ENCODE measurements at places on chromosomes 1 and 21.

- DNase-seq = no peak
Measured at GRCh38 chr1:233299450-233299849, 3.9 kb upstream of the PCNX2 start.

DNA sequence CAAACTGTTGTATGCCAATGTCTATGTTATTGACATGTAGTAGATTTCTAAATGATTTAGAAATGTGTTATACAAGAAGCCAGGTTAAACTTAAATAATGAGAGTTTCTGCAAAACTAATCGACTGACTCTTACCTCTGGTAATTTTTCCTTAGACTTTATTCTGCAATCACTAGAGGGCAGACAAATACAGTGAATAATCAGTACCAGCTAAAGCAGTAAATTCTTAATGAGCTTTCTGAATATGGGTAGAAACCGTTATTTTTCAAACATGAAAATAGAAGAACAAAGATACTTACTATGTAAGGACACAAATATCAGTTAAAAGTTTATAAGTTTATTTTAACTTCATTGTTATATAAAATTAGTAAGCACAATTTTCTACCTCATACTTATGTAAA, 97.9 kb upstream of the RGS1 start:
- DNase-seq = no peak

DNA sequence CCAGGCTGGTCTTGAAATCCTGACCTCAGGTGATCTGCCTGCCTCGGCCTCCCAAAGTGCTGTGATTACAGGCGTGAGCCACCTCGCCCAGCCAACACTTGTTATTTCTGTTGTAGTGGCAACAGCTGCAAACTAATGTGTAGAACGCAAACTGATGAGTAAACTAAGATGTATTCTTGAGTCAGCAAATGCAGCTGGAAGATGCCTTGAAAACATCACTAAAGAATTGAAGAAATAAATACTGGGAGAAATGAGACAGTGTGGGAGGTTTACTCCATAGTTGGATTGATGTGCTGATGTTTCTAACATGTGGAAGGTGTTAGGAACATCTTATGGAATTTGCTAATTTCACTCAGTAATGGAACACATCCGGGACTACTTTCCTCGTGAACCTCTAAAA, 61.3 kb upstream of the KCNE2 start:
- no peak for DNase-seq

GRCh38 chr1:88659552-88659951, 24.5 kb upstream of the PKN2 start:
- no peak for DNase-seq

- DNase-seq = no peak
Measured at GRCh38 chr21:42307106-42307505, 8.1 kb downstream of the TFF3 start.

GRCh38 chr1:39110325-39110851, 84.2 kb downstream of the NDUFS5 start:
- DNase-seq = no peak

DNA sequence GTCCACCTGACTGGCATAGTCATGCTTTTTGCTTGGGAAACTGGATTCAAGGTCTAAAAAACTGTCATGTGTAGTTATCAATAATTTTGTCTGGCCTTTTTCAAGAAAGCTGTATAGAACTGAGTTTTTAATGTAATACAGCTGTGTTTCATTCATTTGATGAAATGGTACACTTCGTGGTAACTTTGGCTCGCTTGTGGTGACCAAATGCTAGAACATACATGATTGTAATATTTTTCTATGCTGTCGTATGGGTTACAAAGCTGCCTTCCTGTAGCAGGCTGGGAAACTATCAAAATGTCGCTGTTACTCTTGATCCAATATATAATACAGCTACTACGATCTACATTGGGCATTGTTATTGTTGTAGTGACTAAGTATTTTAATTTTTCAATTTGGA, 2.1 kb downstream of the LRRC42 start:
- no peak for DNase-seq

GRCh38 chr21:25462517-25462971, 144.7 kb downstream of the MRPL39 start:
- DNase-seq = no peak

DNA sequence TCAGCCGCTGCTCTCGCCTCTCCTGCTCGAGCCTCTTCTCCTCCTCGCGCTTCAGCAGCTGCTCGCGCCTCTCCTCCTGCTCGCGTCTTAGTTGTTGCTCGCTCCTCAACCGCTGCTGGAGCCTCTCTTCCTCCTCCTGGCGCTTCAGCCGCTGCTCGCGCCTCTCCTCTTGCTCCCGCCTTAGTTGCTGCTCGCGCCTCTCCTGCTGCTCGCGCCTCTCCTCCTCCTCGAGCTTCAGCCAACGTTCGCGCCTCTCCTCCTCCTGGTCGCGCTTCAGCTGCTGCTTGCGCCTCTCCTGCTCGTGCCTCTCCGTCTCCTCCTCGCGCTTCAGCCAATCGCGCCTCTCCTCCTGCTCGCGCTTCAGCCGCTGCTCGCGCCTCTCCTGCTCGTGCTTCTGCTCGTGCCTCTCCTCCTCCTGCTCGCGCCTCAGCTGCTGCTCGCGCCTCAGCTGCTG, 3.7 kb downstream of the TCHH start:
- no peak for DNase-seq

- DNase-seq = no peak
Measured at GRCh38 chr1:60867782-60868181, 214.6 kb upstream of the NFIA start.

- DNase-seq = no peak
Measured at GRCh38 chr1:35319988-35320713, 51.6 kb downstream of the ZMYM4 start.

DNA sequence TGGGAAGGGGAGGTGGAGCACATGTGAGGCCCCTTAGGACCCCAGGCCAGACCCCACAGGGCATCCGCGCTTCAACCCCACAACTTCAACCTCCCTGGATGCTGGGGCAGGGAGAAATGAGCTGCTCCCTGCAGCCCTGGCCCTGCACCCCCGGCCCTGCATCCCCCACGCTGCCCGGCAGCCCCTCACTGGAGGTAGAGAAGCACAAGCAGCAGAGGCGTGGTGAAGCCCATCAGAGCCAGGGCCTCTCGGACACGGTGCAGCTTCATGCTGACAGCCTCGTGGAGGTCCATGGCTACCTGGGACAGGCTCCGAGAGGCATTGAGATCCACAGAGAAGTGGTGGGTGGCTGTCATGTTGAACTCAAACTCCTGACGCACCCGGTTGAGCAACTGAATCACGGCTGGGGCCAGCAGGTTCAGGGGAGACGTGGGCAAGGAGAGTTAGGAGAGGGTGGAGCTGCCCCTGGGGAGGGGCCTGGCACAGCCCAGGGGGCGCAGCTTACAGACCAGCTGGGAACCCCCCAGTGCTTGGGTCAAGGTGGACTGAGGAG, 3.3 kb downstream of the DCST2 start:
- DNase-seq = no peak

DNA sequence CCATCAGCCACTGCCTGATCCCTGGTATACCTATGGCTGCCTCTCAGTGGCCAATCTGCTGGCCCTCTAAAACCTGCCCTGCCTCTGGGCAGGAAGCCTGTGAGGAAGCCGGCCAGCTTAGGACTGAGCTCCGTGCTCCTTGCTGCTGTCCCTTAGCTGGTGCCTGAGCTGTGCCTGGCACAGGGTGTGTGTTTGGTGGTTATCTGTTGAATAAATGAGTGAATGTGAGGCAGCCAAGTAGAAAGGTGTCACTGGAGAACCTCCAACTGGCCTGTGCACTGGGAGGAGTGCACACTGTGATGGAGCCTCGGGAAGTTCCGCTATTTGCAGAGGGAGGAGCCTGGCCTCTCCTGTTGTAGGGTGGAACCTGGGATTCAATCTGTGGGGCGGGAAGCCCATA, 63.4 kb upstream of the STUM start:
- DNase-seq = no peak

DNA sequence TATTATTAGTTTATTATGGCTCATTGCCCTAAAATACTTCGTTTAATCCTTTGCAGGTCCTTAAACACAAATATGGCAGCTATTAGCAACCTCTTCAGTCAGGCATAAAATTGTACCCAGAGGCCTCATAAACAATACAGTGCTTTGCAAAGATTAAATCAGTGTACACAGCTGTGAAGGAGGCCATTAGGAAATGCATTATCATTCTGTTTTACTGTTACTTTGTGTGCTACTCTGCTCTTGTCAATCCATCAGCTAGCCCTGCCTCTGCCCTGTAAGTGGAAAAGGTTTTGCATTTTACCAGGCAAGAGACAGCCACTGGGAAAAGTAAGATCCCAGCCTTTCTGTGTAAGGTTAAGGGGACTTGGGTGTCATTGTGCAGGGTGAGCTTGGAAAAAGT, 415.7 kb upstream of the DAB1 start:
- no peak for DNase-seq

GRCh38 chr1:208240662-208241355, 3.4 kb downstream of the PLXNA2 start:
- DNase-seq = no peak

DNA sequence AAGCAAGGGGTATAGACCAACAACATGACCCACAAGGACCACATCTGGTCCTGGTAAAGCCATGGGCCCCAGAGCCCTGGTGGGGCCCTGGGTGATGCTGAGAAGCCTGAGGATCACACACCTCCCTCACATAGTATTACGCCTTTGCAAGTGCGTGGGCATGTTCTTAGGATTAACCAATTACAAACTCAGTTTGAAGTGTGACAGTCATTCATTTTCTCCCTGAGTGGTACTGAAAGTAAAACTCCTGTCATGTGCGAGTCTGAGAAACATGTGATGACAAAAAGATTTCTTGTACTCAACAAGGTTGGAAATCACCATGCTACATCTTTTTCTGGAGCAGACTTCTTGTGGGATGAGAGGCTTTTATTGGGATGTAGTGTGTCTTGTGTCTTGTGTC, 315.3 kb upstream of the DUSP10 start:
- no peak for DNase-seq

DNA sequence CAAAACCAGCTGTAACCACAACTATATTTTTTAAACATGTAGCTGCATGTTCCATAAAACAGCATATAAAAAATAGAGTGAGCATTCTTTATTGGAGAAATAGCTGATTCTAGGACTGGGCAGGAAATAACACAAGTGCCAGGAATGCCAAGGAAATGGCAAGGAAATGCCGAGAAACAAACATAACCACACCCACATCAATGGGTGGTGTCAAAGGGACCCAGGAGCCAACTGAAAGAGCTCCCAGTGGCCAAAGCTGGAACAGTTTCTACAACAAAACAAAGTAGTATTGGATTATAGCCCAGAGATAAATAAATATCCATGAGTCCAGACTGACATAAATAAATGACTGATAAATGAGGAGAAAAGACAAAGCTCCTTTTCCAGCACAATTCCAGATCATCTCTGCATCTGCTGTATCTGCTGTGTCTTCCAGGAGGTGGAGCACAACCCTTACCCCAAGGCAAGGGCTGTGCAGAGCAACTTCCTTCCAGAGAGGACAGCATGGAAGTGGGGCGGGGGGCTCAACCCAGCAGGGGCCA, 28.1 kb downstream of the ADARB1 start:
- DNase-seq = no peak

GRCh38 chr21:45974073-45975019, 7.2 kb upstream of the COL6A1 start:
- DNase-seq = peak; percentile 71

DNA sequence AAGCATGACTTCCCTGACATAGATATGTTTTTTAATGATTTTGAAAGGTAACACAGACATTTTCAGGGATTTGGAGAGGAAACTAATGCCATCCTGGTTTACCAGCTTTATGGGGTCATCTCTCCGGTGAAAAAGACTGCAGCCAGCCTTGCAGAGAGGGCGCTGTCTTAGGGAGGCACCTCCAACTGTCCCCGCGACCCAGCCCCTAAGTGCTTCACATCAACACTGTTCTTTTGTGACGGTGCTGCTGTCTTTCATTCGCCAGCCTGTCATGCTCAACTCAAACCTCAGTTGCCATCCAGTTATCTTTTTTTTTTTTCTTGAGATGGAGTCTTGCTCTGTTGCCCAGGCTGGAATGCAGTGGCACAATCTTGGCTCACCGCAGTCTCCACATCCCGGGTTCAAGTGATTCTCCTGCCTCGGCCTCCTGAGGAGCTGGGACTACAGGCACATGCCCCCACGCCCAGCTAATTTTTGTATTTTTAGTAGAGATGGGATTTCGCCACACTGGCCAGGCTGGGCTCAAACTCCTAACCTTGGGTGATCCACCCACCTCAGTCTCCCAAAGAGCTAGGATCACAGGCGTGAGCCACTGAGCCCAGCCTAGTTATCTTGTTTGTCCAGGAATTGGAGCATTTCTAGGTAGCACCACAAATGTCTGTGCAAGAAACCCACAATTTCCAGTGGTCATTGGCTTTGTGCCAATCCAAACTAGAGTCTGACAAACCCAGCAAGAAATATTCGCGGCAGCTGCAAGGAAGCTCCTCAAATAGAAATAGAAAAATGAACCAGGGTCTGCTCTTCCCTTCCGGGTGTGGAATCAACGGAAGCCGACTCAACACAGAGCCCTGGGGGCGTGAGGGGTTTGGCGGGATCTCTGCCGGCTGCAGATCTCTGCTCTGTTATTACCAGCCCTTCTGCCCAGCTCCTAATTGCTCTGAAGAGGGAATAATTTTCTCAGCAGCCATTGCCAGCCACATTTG, 24.2 kb downstream of the PDE9A start:
- DNase-seq = no peak

DNA sequence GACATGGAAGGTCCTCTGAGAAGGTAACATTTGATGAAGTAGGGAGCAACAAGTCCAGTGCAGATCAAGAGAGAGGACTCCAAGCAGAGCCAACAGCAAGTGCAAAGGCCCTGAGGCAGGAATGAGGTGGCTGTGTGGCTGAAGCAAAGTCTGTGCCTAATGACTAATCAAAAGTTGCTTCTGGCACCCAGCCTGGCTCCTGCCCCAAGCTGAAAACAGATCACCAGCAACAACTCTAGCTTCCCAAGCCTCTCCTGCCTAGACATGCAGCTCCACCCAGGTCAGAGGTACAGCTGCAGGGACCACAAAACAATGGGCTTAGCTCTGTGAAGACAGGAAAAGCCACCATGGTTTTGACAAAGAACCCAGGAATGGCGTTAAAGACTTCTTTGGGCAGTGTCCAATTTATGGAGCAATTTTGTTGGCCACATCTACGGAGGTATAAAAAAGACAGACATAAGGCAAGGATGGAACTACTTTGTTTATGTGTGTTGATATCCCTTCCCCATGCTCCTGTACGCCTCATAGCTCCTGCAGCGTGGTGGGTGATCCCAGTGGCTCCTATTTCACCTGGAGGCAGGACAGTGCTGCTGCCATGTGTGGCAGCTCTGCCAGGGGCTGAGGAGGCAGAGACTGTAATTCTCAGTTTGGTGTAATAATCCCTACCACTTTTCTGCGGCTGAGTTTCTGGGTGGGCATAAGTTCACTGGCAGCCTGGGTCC, 26.4 kb upstream of the IGSF3 start:
- no peak for DNase-seq

DNA sequence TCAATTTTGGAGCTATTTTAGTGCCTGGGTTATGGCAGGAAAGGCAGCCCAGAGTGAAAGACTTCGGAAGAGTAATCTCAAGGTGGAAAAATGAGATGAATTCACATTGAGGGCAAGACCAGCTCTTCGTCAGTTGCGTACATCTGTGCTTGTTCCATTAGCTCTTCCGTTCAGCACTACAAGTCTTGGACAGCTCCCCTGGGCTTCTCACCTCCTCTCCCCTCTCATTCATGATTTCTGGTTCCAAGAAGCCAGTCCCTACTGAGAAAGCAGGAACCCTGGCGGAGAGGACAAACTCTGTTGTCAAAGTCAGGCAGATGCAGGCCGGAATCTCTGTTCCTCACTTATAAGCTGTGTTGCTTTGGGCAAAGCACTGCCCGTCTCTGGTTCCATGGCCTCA, 76.5 kb downstream of the ACTL8 start:
- no peak for DNase-seq
